ENCODE measurements at places on chromosomes 16 and 17.

GRCh38 chr17:1958134-1958881 is 66.8 kb downstream of the RTN4RL1 start:
- DNase-seq: no peak

- DNase-seq: peak; percentile 75
Observed at GRCh38 chr17:62105861-62106260, 40.8 kb upstream of the MED13 start.

DNA sequence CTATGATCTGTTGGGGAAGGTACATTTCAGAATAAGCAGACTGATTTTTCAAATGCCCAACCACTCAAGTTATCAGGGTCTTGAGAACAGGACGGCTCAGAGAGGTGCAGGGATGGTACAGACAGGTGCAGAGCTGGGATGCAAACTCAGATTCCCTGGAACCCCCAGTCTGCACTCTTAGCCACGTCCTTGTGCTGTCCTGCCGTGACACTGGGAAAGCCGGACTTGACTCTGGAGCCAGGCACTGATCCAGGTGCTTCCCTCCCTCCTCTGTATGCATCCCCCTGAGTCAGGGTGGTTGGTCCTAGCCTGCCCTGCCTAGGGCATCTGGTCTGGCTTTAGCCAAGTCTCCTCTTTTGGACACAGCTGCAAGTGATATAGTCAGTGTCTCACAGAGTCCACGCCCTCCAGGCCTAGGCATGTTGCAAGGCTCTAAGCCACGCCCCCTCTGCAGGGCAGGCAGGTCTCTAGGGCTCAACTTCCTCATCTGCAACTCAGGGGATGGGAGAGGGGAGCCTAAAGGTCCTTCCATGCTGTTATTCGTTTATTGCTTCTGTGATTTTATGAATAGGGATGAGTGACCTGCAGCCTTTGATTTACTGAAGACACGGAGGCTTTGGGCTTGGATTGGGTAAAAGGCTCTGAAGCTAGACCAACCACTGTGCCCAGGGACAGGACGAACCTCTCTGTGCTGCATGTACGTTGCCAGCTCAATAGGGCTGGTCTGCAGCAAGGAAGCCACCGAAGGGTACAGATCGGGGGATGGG is 97.3 kb downstream of the SDK2 start:
- no peak for DNase-seq

DNA sequence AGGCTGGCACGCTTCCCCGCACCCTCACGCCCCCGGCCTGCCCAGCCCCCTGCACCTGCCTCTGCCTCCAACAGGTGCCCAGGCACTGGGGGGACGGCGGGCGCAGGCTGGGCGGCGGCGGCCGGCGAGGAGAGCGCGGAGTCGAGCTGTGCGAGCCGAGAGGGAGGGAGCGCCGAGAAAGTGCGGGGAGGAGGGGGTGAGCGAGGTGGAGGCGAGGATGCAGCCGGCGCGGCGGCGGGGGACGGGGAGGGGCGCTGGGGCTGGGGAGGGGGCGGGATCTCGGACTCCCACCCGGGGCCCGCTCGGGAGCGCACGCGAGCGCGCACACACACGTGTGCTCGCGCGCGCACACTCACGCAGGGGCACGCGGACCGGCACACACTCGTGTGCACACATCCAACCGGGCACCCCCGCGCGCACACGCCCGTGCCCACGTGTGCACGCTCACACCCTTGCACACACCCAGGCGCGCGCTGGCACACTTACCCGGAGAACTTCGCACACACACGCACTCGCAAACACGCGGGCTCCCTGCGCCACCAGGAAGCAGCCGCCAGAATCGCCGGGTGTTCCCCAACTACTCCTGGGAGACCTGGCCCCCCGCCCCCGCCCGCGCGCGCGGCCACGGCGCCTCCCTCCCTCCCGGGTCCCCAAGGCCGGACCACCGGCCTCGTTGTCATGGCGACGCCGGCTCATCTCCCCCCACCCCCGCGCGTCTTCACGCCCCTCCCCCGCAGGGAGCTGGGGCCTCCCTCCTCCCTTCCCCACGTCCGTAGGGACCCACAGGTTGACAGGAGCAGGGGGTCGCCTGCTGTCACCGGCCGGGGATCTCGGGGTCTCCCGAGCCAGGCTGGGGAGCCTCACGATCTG is at the start of gene DOC2A:
DOC2A (minus strand) TSS at position 184 of the 870 bp plus-strand sequence. CDS start 805 bp downstream, outside the sequence.
- no peak for DNase-seq

DNA sequence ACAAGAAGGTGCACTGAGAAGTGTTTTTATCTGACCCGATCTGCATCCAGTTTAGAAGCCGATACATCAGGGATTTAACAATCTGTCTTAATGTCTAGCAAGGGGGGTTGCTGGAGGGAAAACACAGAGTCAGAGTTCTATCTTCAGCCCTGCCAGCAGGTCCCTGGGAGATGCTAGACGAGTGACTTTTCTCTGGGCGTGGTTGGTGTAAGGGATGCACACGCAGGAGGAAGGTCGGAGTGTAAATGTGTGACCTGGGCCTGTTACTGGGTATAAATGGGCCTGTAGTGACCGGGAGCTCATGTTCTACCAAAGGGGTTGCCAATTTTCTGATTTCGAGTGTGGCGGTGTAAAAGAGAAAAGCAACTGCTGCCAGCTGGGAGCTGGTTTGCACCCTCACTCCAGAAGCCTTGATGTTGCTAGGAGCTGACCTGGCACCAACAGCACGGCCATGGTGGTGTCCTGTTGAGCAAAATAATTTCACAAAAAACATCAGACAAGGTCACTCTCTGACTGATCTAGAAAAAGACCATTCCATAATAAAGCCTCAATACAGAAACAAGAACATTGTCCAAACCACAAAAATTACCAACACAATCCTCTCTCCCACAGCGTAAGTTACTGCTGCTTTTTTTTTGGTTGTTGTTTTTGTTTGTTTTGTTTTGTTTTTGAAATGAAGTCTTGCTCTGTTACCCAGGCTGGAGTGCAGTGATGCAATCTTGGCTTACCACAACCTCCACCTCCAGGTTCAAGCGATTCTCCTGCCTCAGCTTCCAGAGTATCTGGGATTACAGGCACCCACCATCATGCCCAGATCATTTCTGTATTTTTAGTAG is 1.3 kb upstream of the KCTD13 start:
- DNase-seq: no peak

GRCh38 chr16:84836234-84836647 is 16.5 kb downstream of the CRISPLD2 start:
- DNase-seq: no peak

GRCh38 chr17:27512511-27513346 is 56.5 kb downstream of the KSR1 start:
- no peak for DNase-seq

- DNase-seq: no peak
Observed at GRCh38 chr16:58661199-58661830, 23.3 kb downstream of the SLC38A7 start.

DNA sequence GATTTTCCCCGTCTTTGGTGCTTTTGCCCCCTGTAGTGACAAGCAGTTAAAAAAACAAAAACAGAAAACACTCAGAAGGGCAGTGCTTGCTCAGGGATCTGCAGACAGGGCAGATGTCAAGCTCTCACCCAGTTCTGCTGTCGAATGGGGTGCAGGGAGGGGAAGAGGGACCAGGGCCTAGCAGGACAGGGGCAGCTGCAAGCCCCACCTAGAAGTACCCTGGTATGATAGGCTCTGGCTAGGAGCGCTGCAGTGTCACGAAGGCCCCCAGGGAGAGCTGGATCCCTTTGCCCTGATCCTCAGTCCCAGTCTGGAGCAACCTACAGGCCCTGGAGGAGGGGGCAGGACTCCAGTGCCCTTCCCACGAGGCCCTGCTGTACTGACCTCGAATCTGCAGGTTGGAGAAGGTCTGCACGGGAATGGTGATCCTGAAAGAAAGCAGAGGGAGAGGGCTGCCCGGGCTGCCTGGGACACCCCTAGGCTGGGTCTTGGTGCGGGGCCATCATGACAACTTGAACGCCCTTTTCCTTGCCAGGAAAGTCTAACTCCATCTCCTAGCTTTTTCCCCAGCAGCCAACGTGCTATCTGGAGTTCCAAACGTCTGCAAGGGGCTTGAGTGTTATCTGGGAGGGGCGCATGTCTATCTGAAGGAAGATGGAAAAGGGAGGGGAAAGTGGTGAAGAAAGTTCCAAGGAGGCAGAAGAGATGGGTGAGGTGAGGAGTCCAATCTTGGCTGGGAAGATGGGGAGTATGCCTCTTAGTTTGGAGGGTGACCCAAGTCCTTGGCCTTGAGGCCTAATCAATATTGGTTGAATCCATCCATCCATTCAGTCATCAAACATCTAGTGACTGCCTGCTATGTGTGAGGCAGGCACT is 4.8 kb downstream of the GFAP start:
- no peak for DNase-seq

GRCh38 chr16:68401871-68402747 is 46.2 kb downstream of the SMPD3 start:
- no peak for DNase-seq

- no peak for DNase-seq
Observed at GRCh38 chr16:51407921-51408320, 256.9 kb upstream of the SALL1 start.

DNA sequence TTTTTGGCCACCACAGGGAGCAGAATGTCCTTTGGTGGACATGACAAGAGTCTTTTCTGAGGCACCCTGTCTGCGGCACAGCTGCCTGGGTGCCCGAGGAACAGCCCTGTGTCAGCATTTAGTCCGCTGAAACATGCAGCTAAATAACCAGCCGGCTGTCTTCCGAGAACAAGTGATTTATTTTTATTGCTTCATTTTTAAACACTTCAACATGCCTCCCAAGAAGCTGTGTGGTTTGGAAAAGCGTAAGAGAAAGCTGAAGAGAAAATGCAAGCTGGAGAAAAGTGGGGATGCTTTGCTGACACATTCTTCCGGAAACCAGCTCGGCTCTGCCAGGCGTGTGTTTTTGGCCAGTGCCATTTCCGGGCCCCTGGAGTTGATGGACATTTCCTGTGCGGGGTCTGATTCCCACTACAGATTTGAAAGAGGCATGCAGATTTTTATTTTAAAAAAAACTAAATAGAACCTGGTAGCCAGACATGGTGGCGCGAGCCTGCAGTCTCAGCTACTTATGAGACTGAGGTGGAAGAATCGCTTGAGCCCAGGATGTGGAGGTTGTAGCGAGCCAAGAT is 94.7 kb downstream of the SEC14L1 start:
- DNase-seq: no peak

GRCh38 chr17:56707312-56708219 is 114.1 kb downstream of the NOG start:
- DNase-seq: no peak

DNA sequence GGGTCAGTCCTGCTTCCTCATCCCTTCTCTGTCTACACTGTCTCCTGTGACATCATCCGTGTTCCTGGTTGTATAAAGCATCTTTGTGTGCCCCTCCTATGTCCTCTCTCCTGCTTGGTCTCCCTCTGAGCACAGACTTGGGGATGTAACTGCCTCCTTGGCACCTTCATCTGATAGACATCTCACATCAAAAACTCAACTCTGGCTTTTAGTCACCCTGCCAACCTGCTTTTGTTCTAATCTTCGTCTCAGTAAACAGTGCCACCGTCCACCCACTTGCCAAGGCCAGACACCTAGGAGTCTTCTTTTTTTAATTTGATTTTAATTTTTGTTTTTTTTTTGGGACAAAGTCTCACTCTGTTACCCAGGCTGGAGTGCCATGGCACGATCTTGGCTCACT is 16.9 kb upstream of the KSR1 start:
- no peak for DNase-seq

- DNase-seq: no peak
Observed at GRCh38 chr16:56547120-56547948, 17.5 kb upstream of the MT4 start.

DNA sequence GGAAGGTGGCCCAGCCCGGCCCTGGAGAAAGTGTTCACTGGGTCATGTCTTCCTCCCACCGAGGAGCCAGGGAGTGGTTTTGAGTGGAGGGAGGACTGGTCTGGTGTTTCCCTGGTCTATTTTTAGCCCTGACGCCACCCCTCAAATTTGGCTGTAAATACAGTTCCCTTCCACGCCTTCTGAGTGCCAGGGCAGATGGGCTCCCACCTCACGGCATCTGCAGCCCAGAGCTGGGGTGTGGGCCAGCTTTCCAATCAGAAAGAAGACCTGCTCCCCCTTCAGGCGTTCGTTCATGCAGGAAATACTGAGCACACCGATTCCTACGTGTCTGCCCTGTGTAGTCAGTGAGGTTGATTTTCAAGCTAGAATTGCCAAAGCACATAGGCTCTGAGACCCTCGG is 53.7 kb downstream of the SNX20 start:
- no peak for DNase-seq

DNA sequence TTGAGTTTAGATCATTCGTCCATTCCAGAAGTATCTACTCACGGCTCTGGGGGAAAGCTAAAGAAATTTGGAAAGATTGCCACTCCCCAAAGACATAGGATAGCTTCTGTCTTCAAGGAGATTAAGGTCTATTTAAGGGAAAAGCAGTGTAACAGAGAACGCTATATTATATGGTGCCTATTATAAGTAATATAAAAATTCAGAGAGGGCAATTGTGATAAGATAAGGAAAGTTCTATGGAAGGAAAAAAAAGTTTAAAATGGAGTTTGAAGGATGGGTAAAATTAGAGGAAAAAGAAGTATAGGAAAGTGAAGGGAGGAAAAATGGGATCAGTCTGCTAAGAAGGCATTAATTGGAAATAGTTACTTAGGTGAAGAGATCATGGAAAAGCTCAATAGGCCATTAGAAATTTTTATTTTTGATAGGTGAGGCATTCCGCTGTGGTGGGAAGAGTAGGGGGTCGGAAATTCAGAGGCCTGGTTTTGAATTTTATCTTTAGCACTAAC is 690 bp upstream of the CDC27 start:
- DNase-seq: no peak

GRCh38 chr16:52117171-52117570 is 429.8 kb downstream of the TOX3 start:
- no peak for DNase-seq

GRCh38 chr17:80882926-80883685 is 108.5 kb upstream of the CHMP6 start:
- no peak for DNase-seq

DNA sequence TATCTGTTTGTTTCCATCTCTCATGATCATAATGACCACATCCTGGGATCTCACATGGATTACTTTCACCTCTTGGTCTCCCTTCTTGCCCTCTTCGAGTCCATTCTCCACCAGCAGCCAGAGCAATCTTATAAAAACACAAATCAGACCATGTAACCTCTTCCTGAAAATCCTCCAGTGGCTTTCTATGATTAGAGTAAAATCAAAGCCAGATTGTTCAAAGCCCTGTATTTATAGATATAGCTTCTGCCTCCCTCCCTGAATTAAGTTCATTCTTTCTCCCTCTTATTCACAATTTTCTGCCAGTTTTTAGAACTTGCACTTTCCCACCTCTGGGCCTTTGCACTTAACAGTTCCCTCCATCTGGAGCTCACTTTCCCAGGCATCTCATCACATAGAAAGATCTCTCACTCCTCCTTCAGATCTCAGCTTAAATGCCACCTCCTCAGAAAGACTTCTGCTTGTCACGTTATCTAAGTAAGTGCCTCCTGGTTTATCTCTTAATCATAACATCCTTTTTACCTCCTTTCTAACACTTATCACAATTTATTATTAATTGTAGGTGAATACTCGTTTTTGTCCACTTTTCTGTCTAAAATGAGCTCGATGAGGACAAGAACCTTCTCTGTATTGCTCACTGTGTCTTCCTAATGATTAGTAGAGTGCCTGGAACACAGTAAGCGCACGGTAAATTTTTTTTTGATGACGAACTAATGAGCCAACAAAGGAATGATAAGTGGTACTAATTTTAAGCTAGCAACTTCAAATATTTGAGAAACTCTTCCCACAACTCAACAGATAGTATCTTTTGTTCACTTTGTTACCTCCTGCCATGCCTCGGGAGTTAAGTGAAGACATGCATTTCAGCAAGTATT is 80.5 kb downstream of the CYB561 start:
- DNase-seq: no peak
